GM12878 (cell line): ENCODE measurements at places on chromosomes 4 and X. TPM values are rescaled to one million over a fixed set of nuclear protein-coding genes. Genes with fewer than 3 reads are reported as not detected.

GRCh38 chr4:100789991-100790390 lies 272.2 kb upstream of the EMCN start:
- DNase-seq = no peak

DNA sequence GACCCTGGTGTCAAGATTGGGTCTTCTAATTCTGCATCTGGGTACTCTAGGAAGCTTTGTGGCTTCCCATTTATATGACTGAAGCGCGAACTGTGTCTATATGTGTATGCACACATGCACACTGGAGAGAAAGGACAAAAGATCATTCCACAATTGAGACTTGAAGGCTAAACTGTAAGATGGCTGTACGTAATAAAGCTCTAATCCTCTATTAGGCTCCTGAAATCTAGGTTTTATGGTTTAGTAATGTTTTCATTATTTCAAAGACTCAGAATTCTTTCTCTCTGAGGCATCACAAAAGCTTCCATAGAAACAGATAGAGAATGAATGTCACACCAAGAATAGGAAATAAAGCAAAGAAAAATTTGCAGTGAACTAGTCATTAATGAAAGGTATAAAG lies 320.7 kb upstream of the FTHL17 start:
- DNase-seq = no peak

- no peak for DNase-seq
Observed at GRCh38 chrX:121151293-121151692, 103.9 kb downstream of the GLUD2 start.

DTHD1 gene
- 1.1 and 1.9 TPM in 2 replicates for polyA plus RNA-seq

- DNase-seq = no peak
Observed at GRCh38 chr4:38046727-38047489, 86.7 kb downstream of the PTTG2 start.

DNA sequence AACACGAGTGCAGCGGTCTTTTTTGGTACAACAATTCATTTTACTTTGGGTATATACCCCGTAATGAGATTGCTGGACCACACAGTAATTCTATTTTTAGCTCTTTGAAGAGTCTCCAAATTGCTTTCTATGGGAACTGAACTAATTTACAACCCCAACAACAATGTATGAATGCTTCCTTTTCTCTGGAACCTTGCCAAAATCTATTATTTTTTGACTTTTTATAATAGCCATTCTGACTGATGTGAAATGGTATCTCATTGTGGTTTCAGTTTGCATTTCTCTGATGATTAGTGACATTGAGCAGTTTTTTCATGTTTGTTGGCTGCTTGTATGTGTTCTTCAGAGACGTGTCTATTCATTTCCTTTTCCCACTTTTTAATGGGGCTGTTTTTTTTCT lies 240.8 kb downstream of the STK32B start:
- no peak for DNase-seq

GRCh38 chrX:10893366-10893765 lies 217.8 kb upstream of the HCCS start:
- DNase-seq = no peak

GRCh38 chrX:19886883-19887531 lies 393 bp downstream of the SH3KBP1 start:
- DNase-seq = no peak

- no peak for DNase-seq
Observed at GRCh38 chr4:106238820-106239420, 77.1 kb downstream of the TBCK start.
